Neuronal stem cell (in vitro differentiated cells): ENCODE measurements at places on chromosomes 2 and 18.

GRCh38 chr18:22412176-22412911 lies 5.4 kb downstream of the CTAGE1 start:
- no peaks in the 10 kb centered on the region for H3K36me3 ChIP-seq
- no peak overlapping the region for H3K27ac ChIP-seq
- H3K4me3 ChIP-seq, result no peak overlapping the region
- DNase-seq, result no peak
- H3K4me1 ChIP-seq, result no peaks in the 10 kb centered on the region

- no peaks in the 10 kb centered on the region for H3K4me1 ChIP-seq
- DNase-seq, result no peak
- no peaks in the 10 kb centered on the region for H3K36me3 ChIP-seq
- no peaks in the 10 kb centered on the region for H3K27me3 ChIP-seq
- H3K4me3 ChIP-seq, result no peak overlapping the region
- no peak overlapping the region for H3K27ac ChIP-seq
These were observed 225.1 kb upstream of the ITGA4 start for GRCh38 chr2:181231886-181232621.

DNA sequence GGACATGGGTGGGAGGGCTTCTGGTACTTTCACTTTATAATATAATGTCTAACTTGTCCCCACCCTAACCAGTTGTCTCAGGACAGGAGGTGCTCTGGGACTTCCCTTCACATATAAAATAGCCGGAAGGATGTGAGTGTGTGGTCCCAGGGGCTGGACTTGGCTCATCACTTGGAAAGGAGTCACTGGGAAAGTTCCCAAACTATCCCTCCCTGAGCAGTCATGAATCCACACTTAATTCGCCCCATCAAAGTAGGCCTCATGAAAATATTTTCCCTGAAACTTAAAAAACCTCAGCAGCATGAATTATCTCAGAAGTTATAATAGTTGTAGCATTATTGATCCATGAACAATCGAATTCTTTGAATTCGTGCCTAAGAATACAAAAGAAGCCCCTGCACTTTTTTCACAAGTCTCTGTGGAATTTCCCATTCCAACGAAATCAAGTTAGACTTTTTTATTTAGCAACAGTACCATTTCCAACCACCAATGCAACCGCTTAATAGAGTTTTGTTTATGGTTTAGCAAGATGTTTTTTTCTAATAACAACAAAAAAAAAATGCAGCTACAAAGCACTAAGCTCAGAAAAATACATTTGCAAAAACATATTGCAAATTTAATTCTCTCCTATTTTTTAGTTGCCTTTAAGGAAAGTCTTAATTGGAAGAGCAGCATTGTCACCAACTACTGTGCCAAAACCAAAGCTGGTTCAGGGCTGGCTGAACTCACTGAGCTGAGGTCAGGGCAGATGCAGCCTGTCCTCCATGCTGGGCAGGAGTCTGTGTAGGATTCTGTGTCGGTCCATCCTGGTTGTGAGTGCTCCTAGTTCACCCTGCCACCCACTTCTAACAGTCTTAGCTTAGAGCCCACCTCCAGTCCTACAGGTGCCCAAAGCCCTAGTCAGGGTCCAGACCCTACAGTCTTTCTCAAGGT lies 68.8 kb upstream of the SPTBN1 start:
- no peaks in the 10 kb centered on the region for H3K27me3 ChIP-seq
- H3K27ac ChIP-seq, result no peak overlapping the region
- H3K4me1 ChIP-seq, result peaks cover 9% of the 10 kb centered on the region
- no peaks in the 10 kb centered on the region for H3K36me3 ChIP-seq
- DNase-seq, result no peak

DNA sequence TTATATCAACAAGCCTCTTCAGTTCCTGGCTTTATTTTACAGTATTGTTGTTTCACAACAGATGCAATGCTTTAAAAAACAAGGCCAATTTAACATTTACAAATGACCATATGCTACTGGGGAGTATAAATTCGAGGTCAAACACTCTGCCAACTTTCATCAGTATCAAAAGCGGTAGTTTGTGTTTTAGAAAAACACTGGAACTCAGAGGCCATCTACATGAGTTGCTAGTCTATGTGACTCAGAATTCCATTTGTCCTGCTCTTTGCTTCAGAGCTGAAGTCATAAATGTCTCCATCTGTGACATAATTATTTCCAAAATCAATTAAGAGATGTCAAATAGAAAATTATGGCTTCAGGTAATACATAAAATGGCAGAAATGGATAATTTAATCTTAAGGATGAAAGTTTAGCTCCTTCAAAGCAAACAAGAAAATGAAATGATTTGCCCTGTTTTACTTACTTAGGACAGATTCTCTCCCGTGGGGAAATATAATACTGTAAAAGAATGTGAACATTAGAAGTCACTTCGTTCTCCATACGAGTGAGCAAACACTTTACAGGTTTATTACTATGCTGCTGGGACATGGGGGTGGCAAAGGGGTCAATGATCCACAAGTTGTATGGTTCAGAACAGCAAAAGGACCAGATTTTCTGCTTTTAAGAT lies 3.7 kb downstream of the MEX3C start:
- H3K36me3 ChIP-seq, result peaks cover 58% of the 10 kb centered on the region
- peaks cover 3% of the 10 kb centered on the region for H3K4me1 ChIP-seq
- no peak for DNase-seq
- no peak overlapping the region for H3K27ac ChIP-seq
- no peaks in the 10 kb centered on the region for H3K27me3 ChIP-seq

DNA sequence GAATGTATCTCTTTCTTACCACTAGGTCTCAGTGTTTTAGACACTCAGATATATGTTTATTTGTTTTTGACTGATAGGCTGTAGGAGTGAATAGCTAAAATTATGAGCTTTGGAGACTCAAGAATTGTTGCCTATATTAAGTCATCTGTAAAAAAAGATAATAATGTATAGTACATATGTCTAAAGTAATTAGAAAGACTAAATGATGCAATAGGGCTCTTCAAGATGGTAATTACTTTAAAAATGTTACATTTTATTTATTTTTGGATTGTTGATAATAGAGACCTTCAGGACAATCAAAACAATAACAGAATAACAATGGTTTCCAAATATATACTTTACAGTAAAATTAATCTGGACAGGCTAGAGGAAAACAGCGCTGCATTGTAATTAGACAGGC lies 19.9 kb upstream of the SCN7A start:
- H3K4me3 ChIP-seq, result no peak overlapping the region
- no peaks in the 10 kb centered on the region for H3K36me3 ChIP-seq
- no peak for DNase-seq

GRCh38 chr2:29215073-29215472 lies 99.9 kb downstream of the CLIP4 start:
- H3K27me3 ChIP-seq, result no peaks in the 10 kb centered on the region
- no peak for DNase-seq
- H3K27ac ChIP-seq, result no peak overlapping the region
- no peak overlapping the region for H3K4me3 ChIP-seq
- H3K4me1 ChIP-seq, result peaks cover 4% of the 10 kb centered on the region

- no peaks in the 10 kb centered on the region for H3K4me1 ChIP-seq
- H3K36me3 ChIP-seq, result no peaks in the 10 kb centered on the region
- no peak overlapping the region for H3K27ac ChIP-seq
- H3K4me3 ChIP-seq, result no peak overlapping the region
These were observed 36.0 kb downstream of the TTC27 start for GRCh38 chr2:32663864-32664263.

DNA sequence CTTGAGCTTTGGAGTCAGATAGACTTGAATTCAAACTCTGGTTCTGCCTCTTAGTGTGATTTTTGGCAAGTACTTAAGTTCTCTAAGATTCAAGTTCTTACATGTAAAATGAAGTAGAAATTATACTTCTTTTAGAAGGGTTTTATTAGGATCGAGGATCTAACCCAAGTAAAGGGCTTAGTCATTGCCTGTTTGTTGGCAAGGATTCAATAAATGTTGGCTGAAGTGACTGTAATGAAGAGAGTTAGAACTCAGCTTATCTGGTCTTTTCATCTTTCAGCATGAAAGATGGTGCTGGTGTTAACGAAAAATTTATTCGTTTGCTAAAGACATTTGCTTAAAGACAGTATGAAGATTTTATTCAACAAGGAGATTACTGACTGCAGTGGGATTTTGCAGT lies 315.9 kb upstream of the THUMPD2 start:
- no peaks in the 10 kb centered on the region for H3K36me3 ChIP-seq
- no peak overlapping the region for H3K4me3 ChIP-seq
- no peaks in the 10 kb centered on the region for H3K27me3 ChIP-seq
- DNase-seq, result no peak

GRCh38 chr2:3121601-3122000 lies 256.0 kb downstream of the EIPR1 start:
- no peaks in the 10 kb centered on the region for H3K27me3 ChIP-seq
- H3K4me1 ChIP-seq, result peaks cover 6% of the 10 kb centered on the region
- H3K4me3 ChIP-seq, result no peak overlapping the region
- no peak overlapping the region for H3K27ac ChIP-seq
- H3K36me3 ChIP-seq, result no peaks in the 10 kb centered on the region
- DNase-seq, result no peak

- H3K36me3 ChIP-seq, result peaks cover 20% of the 10 kb centered on the region
- no peak overlapping the region for H3K27ac ChIP-seq
- no peaks in the 10 kb centered on the region for H3K27me3 ChIP-seq
- no peak overlapping the region for H3K4me3 ChIP-seq
- peaks cover 8% of the 10 kb centered on the region for H3K4me1 ChIP-seq
- no peak for DNase-seq
These were observed 281.3 kb downstream of the STK39 start for GRCh38 chr2:167965907-167966761.

GRCh38 chr18:44799382-44799906 lies 118.8 kb downstream of the SETBP1 start:
- peaks cover 8% of the 10 kb centered on the region for H3K4me1 ChIP-seq
- DNase-seq, result no peak
- H3K27me3 ChIP-seq, result no peaks in the 10 kb centered on the region
- H3K36me3 ChIP-seq, result peaks cover 18% of the 10 kb centered on the region
- no peak overlapping the region for H3K27ac ChIP-seq
- H3K4me3 ChIP-seq, result no peak overlapping the region

GRCh38 chr2:121400201-121400600 lies 115.2 kb upstream of the TFCP2L1 start:
- no peak overlapping the region for H3K4me3 ChIP-seq
- no peak overlapping the region for H3K27ac ChIP-seq
- H3K36me3 ChIP-seq, result peaks cover 9% of the 10 kb centered on the region
- no peaks in the 10 kb centered on the region for H3K4me1 ChIP-seq
- H3K27me3 ChIP-seq, result no peaks in the 10 kb centered on the region

DNA sequence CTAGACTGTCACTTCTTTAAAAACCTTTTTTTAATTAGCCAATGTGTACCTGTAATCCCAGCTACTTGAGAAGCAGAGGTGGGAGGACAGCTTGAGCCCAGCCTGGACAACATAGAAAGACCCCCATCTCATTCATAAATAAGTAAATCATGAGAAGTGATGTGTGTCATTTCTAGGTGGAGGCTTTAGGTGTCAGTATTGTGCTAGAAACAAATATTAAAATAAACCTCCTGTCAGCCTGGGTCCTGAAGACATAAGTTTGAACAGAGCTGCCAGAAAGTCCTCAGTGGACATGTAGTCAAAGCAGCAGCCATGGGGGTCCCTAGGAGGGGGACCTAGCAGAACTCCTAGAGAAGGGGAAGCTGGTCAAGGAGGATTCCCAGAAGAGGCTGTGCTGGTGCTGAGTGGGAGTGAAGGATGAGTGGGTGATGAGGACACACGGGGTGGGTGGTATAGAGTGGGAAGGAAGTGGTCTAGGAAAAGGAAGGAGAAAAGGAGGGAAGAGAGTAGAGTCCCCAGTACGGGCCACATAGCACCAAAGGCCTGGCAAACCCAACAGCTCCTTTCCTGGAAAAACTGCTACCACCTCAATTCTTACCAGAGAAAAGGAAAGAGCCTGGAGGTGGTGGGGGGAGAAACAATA lies 316.6 kb upstream of the NCKAP5 start:
- H3K36me3 ChIP-seq, result no peaks in the 10 kb centered on the region
- no peak for DNase-seq
- no peak overlapping the region for H3K27ac ChIP-seq
- H3K4me1 ChIP-seq, result no peaks in the 10 kb centered on the region
- H3K27me3 ChIP-seq, result no peaks in the 10 kb centered on the region

DNA sequence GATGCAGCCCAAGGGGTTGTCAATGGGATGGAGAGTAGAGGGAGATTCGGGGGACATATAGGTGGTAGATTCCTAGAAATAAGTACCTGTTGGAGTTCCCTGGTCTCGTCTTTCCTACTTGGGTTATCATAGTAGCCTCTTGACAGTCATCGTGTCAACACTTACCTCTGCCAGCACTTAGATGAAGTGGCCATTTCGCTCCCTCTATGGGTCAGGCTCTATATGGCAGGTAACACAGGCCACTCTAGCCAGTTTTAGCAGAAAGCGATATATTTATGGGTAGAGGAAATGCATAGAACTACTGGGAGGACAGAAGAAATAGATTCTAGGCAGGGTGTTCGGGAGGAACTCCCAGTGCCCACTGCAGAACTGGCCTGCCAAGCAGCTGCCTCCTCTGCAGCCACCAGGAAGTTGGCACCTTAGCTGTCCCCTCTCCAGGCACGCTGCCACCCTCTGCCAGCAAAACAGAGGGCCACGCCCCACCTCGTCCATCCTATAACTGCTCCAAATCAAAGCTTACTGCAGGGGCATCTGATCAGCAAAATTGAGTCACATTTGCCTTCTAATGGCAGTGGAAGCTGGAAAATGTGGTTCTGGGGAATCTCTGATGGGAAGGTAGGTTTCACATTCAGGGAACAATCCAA lies 181.3 kb downstream of the INSIG2 start:
- H3K27ac ChIP-seq, result no peak overlapping the region
- H3K36me3 ChIP-seq, result no peaks in the 10 kb centered on the region
- no peaks in the 10 kb centered on the region for H3K4me1 ChIP-seq

DNA sequence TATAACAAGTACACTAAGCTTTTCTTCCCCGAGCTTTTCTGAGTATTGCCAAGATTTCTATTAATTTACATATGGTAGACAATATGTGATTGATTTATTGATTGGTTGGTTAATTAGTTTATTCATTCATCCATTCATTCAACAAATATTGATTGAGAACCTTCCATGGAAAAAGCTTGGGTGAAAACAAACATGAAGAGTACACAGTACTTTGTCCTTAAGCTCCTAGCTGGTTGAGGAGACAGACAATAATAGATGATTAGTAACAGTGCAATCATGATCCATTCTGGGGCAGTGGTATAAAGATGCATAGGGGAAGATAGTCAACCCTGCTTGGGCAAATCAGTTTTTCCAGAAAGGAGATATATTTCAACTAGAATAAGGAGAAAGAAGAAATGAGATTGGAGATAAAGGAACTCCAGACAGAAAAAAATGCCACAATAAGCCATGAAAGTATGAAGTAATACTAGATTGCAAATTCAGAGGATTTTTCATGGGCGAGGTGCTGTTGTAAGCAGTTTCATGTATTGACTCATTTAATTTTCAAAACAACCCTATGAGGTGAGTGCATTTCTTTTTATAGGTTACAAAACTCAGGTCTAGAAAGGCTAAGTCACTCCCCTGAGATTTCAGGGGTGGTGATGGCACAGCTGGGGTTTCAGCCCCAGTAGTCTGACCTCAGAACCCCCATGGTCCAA lies 129.5 kb downstream of the RND3 start:
- H3K27ac ChIP-seq, result no peak overlapping the region
- no peak overlapping the region for H3K4me3 ChIP-seq
- no peaks in the 10 kb centered on the region for H3K27me3 ChIP-seq
- H3K36me3 ChIP-seq, result no peaks in the 10 kb centered on the region
- no peaks in the 10 kb centered on the region for H3K4me1 ChIP-seq

- H3K36me3 ChIP-seq, result no peaks in the 10 kb centered on the region
- no peak for DNase-seq
- no peak overlapping the region for H3K27ac ChIP-seq
- peaks cover 6% of the 10 kb centered on the region for H3K4me1 ChIP-seq
- peaks cover 34% of the 10 kb centered on the region for H3K27me3 ChIP-seq
These were observed 18.4 kb downstream of the SIX3 start for GRCh38 chr2:44959855-44960254.

- no peak overlapping the region for H3K4me3 ChIP-seq
- H3K27me3 ChIP-seq, result no peaks in the 10 kb centered on the region
- no peak for DNase-seq
- H3K36me3 ChIP-seq, result no peaks in the 10 kb centered on the region
These were observed 115.3 kb upstream of the NDUFV2 start for GRCh38 chr18:8987241-8987640.
